Thoracic aorta (tissue), 2 donors: ENCODE measurements at places on chromosomes 11 and 22. TPM values are rescaled to one million over a fixed set of nuclear protein-coding genes. Genes with fewer than 3 reads are reported as not detected.

The PLEKHA7 gene
- total RNA-seq, result 17.6 TPM

The CREBZF gene
- 88.3 TPM for total RNA-seq

The PRG2 gene
- total RNA-seq, result not detected

The MUC2 gene
- total RNA-seq, result not detected

DNA sequence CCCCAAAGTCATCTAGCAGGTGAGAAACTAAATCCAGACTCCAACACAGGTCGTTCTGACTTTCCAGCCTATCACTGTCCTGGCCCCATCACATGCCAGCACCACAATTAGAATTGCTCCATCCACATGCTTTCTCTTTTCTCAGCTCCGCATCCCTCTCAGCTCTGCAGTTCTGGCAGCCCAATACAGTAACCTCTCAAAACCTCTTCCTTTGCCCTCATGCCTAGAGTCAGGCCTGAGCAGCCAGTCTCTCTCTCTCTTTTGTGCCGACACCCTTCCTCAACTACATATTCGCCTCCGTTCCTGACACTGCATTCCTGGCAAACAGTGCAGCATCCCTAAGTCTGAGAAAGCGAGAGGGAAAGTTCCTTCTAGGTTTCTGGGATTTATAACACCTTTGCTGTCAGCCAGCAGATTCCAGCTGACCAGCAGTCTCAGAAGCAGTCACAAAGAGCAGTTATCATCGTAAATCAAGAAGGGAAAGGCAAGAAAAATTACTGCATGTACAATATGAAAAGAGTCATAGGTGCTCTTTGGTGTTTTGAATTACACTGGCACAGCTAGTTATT is 258.0 kb downstream of the FAT3 start:
- H3K27ac ChIP-seq, result no peak overlapping the region
- H3K4me1 ChIP-seq, result no peaks in the 10 kb centered on the region
- H3K36me3 ChIP-seq, result no peaks in the 10 kb centered on the region

DNA sequence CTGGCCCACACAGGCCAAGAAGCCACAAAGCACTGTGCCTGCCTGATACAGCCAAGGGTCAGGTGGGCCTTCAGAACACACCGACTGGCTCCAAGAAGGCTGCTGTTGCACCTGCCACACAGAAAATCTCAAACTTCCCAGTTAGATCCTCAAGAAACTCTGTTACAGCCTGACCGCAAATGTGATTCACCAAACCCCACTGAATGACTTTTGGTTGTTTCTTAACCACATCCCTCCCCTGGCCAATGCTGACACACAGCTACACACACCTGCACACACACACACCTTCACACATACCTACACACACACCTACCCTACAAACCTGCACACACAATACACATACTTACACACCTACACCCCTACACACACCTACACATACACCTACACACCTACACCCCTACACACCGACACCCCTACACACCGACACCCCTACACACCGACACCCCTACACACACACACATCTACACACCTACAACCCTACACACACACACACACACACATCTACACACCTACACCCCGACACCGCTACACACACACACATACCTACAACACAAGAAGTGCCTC is 31.5 kb downstream of the CDKN1C start:
- H3K27me3 ChIP-seq, result no peaks in the 10 kb centered on the region
- no peak overlapping the region for H3K27ac ChIP-seq
- no peaks in the 10 kb centered on the region for H3K4me1 ChIP-seq
- H3K4me3 ChIP-seq, result no peak overlapping the region

GRCh38 chr11:73237471-73238290 is 19.6 kb downstream of the P2RY2 start:
- no peak overlapping the region for H3K4me3 ChIP-seq
- peak; percentile 35 for DNase-seq
- H3K36me3 ChIP-seq, result no peaks in the 10 kb centered on the region

GRCh38 chr11:19683862-19684491 is 28.7 kb upstream of the NAV2 start:
- H3K27ac ChIP-seq, result peak overlapping the region; percentile 81
- no peaks in the 10 kb centered on the region for H3K27me3 ChIP-seq
- H3K36me3 ChIP-seq, result no peaks in the 10 kb centered on the region
- peaks cover 68% of the 10 kb centered on the region for H3K4me1 ChIP-seq
